HuH-7.5 (cell line): ENCODE measurements at places on chromosomes 12 and 14.
A peak's percentile ranks its signal among the peaks of the same experiment; 100 is the strongest.

- no peak for DNase-seq
Observed at GRCh38 chr14:43786066-43786762, 720.9 kb downstream of the FSCB start.

- peak; percentile 40 for DNase-seq
Observed at GRCh38 chr14:49767571-49768300, at the start of gene KLHDC2. Gene KLHDC2, plus strand, starts transcription at chr14:49768153. Its CDS starts 316 bp downstream, at chr14:49768469.

DNA sequence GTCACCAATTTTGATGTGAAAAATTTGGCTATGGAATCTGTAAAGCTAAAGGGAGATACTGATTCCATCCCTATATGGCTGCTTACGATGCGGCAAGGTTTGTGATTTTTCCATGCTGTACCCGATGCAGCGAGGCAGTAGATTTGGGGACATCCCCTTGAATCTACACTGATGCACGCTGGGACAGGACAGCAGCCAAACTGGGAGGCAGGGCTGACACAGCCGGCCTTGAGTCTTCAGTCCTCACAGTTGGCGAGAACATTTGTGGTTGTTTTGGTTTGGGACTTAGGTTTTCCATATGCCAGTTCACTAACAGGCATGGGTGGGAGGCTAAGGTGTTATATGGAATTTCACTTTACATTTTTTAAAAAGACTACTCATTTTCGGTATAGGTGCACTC, 3.8 kb downstream of the GALNT16 start:
- DNase-seq, result no peak

DNA sequence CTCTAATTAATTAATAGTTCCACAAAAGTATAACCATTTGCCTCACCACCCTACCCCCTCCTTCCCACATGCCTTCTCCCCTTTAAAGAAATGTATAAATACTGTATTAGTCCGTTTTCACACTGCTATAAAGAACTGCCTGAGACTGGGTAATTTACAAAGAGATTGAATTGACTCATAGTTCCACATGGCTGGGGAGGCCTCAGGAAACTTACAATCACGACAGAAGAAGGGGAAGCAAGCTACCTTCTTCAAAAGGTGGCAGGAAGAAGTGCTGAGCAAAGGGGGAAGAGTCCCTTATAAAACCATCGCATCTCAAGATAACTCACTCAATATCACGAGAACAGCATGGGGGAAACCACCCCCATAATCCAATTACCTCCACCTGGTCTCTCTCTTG, 8.2 kb upstream of the RESF1 start:
- no peak for DNase-seq

DNA sequence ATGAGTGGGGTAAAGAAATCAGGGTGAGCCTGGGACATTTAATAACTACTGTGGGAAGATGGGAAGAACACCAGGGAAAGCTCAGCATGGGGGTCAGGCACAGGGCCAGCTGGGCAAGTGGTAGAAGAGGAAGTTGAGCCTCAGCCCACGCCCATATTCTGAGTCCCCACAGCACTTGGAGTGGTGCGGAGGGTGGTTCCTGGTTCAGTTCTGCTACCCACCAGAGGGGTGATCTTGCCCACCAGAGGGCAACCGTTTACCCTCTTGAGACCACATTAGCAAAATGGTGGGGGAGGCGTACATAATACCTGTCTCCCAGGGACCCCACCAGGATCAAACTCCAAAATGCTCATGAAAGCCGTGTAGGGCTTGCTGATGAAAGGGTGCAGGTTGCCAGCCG, 16.8 kb upstream of the ANKRD33 start:
- DNase-seq, result no peak

DNA sequence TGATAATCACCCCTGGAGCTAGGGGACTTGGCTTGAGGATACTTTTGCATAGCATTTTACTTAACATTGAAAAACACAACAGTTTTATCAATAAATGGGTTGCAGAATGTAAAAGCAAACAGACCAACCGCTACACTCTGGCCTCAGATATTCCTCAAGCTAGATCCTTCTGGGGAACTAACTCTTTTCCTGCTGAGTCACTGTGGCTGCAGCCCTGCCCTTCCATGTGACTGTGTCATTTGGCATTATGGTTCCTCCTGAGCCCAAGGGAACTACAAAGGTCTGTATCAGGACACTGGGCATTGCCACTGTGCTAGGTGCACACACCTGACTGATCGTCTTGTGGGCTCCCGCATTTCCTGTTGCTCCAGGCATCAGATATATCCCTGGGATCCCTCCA, 56.6 kb downstream of the TTC9 start:
- no peak for DNase-seq

DNA sequence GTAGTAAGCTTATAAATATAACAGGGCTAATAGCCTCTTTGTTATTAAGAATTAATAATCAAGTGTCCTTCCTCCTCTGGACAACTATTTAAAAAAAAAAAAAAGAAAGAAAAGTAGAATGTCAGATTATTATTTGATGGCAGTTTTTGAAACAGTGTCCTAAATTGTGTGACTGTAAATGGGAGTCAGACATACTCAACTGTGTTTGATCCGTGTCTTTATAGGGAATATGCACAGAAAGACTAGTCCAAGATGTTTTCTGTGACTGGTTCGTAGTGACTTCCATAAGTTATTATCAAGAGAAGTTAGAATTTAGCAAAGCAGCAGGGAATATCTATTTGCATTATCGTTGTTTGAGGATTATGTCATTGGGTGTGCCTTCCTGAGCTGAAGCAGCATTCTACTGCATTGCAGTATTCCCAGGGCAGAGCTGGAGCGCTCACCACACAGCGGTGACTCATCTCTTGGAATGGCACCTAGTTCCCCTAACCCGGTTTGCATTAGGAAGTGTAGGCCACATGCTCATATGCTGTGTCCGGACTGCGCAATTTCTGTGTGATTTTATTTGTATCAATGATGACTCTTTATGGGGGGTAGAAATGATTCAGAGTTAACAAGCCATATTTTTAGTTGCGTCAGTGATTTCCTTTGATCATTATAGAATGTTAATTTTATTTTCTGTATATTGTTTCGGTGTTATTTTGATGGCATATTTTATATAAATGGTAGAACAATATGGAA, 7.9 kb downstream of the DYNC1H1 start:
- DNase-seq, result peak; percentile 64

DNA sequence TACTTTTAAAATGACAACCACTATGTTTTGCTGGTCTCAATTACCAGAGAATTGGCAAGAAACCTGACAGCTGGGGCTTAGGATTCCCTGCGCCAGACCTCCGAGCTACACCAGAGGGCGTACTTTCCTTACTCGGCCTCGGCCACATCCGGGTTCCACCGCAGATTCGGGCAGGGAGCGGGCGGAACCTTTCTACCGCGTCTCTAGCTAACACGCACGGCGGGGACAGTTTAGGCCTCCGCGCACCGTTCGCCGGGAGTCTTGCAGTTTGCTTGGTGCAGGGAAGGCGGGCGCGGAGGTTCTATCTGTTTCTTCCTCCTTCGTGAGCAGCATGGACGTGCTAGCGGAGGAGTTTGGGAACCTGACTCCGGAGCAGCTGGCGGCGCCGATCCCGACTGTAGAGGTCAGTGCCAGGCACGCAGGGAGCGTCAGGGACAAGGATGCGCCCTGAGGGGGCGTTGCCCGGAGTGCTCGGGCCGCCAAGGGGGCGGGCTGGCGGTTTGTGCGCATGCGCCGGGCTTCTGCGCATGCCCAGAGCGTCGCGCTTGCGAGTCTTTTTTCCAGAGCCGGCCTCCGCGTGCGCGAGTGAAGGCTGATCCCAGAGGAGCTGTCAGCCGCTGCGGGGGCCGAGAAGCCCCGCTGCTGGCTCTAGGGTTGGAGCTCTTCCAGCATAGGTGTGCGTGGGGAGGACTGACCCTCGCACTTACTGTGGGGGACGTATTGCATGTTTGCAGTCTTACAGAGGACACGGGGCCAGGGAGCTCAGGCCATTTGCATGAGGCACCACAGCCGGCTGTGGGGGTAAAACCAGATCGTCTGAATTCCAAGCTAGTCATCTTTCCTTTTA, at the start of gene POLR3B:
Gene POLR3B, plus strand, starts transcription at position 200 of the 847 bp plus-strand sequence. Its CDS starts 132 bp downstream, at position 332.
- DNase-seq, result peak; percentile 85

DNA sequence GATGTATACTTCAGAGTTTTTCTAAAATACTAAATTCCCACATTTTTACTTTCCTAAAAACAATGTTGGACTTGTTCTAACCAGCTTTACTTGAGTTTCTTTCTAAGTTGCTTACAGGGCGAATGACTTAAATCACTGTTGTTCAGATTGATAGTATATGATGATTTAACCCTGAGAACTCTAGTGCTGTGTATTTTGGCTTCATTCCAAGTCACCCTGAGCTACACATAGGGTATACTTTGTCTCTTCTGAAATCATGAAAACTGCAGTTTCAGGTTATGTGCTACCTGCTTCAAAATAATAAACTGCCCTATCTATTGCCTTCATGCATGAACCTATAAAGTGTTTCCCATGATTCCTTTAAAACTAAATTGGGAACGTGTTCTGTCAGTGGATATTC, 162.5 kb upstream of the PDE3A start:
- no peak for DNase-seq

DNA sequence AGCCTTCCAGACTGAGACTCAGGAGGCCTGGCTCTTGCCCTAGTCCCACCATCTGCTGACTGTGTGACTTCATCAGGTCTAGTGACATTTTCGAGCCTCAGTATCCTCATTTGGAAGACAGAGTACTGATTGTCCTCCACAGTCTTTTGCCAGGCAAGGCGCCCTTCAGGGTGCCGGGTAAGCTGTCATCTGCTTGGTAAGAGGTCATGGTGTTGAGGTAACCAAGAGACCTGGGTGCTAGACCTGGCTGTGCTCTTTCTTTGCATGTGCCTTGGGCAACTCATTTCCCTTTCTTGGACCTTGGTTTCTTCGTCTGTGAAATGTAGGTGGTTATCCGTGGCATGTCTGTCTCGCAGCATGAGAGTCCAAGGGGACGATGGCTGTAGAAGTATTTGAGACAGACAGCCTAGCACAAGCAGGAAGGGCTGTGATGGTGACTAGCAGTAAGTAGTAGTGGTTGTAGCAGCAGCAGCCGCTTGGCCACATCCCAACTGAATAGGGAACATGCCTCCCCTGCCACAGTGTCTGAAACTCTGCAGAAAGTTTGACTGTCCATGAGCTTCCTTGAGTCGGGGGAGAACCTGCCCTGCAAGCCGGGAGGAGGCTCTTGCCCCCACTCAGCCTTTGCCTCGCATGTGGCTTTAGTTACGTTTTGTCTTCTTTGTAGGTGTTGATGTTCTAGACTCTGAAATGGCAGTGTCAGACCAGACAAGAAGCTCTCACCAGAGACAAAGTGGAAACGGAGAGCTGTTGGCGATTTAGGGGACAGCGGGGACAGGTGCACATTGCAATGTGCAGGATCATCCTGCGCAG, 40.3 kb downstream of the EVL start:
- no peak for DNase-seq

GRCh38 chr12:95848575-95849388, 10.0 kb upstream of the SNRPF start:
- DNase-seq, result no peak

DNA sequence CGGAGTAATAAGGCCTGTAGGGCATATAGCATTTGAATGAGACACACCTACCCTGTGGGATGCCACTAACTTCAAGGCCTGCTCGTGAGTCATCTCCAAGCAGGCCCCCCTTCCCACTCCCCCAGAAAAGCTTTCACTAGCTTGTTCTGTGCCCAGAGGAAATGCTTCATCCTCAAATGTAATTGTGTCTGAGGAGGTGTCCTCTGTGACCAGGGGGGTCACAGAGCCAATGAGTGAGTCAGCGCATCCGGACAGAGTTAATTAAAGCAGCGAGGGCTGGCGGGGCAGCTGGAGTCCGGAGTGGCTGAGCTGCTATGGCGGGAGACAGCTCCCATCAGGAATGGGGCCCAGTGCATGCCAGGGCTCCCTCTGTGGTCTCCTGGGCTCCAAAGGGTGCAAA, 27.0 kb upstream of the ESRRB start:
- DNase-seq, result no peak

DNA sequence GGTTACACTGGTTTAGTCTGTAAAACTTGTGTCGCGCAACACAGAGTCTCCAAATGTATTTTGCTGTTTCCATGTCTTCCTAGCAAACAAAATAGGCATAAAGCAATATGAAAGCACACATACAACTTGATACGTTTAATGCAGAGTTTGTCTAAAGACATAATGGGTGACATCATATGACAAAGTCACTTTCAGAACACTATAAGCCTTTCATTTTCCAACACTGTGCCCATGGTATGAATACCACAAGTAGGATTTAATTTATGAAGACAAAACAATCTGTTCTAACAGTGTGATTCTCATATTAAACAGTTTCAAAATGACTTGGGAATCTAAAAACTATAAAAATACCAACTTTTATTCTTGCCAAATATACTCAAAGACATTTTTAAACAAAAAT, 58.4 kb downstream of the PTPN21 start:
- no peak for DNase-seq

GRCh38 chr14:70955543-70956480, 48.6 kb downstream of the PCNX1 start:
- DNase-seq, result no peak

- DNase-seq, result no peak
Observed at GRCh38 chr12:26534071-26534470, 298.9 kb downstream of the ITPR2 start.

GRCh38 chr12:795305-795704, 42.9 kb downstream of the WNK1 start:
- DNase-seq, result no peak

DNA sequence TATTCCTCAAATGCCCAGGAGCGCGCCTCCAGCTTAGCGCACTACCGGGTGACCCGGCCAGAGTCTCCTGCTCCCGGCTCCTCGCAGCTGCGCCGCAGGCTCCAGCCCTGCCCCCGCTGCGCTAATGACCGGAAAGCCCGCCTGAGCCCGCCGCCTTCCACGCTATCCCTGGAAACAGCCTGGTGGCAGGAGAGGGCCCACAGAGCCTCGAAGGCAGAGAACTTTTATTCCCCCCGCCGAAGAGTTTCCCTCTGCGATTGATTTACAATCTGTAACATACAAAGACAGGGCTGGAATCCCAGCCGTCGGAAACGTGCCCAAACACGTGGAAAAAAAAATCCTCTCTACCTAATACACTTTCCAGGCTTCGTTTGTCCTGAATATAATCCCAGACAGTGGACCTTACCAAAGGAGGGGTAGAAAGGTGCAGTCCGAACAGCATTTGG, 1.5 kb downstream of the COL2A1 start:
- DNase-seq, result peak; percentile 64

DNA sequence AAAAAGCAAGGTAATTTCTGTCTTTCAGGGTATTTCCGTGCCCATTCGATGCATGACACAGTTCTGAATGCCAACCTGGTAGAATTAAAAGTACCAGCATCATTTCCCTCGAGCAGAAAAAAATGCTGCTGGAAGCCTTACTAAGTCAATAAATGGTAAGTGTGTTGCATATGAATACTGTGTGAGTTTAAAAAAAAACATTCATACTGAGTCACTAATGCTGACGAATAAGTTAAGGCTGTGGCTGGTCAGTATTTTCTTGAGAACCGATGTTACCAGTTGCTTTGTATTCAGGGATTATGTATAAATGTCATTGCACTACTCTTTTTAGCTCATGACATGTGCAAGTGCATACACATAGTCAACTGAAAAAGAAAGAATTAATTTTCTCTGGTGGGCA, 710.2 kb downstream of the TRHDE start:
- DNase-seq, result no peak

GRCh38 chr14:101150039-101150610, 246.6 kb upstream of the RTL1 start:
- no peak for DNase-seq

GRCh38 chr14:20668969-20669368, 15.4 kb upstream of the RNASE4 start:
- no peak for DNase-seq
